ENCODE measurements at places on chromosomes 16 and 17. TPM values are rescaled to one million over a fixed set of nuclear protein-coding genes. Genes with fewer than 3 reads are reported as not detected.

DNA sequence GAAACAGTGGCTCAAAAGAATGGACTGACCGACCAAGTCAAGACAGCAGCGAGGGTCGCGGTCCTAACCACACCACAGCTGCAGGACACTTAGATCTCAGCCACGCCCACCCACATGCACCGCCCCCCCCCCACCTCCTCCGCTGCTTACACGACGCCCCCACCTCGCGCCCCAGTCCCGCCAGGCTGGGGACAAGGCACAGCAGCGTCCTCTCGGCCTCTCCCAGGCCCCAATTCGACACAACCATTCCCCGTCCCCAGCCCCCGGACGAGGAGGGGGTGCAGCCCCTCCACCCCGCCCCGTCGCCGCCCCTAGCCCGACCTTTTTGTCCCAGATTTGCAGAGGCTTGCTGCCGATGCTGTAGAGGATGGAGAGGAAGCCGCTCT lies 477 bp downstream of the CFAP20 start:
- DNase-seq = no peak

DNA sequence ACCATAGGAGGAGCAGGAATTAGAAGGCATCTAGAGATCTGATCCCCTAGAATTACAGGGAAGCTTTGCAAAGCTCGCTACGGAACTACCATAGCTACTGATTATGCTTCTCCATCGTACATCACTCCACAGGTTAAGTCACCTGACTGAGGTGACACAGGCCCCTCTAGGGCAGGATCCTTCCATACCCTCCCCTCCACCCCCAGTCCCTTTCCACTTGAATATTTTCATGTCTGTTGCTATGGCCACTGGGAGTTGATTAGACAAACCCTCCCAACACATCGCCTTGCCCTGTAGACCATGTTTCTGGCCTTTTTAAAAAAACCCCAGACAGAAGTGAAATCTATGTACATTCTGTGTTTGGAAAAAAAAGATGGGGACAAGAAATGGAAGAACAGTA lies 287.1 kb downstream of the SOX9 start:
- no peak for DNase-seq

GRCh38 chr16:1475552-1476114 lies 805 bp upstream of the CLCN7 start:
- no peak for DNase-seq

DNA sequence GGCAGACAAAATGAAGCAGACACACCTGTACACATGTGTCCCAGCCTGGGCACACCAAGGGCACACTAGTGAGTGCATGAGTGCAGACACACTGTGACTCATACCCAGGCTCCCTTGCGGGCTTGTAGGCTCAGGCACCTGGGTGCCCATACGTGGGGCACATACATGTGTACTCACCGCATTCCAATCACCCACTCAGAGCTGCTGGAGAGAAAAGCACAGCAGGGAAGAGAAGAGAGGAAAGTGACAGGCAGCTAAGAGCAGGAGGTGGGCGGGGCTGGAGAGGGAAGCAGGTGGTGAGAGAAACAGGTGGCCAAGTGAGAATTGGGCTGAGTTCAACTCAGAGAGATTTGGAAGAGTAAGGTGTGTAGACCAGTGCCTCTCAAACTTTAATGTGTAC lies 54.0 kb downstream of the TMEM132E start:
- no peak for DNase-seq

- no peak for DNase-seq
These were observed 3.1 kb downstream of the CD300C start for GRCh38 chr17:74542727-74543383.

DNA sequence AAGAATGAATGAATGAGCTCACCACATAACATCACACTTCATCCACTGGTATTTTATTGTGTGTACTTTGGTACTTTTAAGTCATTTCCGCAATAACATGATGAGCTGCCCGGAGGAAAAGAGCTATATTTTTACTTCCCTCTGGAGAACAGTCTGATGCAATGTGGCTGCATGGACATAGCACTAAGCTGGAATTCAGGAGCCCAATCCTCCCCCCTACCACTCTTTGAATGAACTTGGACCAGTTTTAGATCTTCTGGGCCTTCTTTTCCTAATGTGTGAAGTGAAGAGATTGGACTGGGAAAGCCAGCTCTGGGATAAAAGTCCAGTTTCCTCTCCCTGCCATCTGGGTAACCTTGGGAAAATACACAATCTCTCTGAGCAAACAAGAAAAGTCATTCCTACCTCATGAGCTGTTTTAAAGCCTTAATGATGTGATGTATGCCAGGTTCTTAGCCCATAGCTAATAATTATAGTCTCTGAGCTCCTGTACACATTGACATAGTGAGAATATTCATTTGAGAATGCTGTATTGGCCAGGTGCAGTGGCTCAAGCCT lies 79.3 kb downstream of the ABCC12 start:
- no peak for DNase-seq

DNA sequence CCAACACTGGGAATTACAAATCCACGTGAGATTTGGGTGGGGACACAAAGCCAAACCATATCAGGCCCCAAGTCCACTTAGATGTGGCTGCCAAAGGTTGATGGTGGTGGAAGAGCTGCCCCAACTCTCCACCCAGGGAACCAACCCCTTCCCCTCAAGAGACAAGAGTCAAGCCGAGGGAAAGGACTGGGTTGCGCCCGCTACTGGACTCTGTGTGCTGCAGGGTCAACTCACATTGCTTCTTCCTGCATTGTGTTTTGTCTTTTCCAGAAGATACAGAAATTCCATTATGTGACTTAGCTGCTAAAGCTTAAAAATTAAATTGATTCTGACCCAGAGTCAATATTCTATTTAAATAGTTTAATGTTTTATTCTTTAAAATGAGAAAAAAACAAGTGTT lies 58.5 kb downstream of the ADAMTS18 start:
- no peak for DNase-seq

DNA sequence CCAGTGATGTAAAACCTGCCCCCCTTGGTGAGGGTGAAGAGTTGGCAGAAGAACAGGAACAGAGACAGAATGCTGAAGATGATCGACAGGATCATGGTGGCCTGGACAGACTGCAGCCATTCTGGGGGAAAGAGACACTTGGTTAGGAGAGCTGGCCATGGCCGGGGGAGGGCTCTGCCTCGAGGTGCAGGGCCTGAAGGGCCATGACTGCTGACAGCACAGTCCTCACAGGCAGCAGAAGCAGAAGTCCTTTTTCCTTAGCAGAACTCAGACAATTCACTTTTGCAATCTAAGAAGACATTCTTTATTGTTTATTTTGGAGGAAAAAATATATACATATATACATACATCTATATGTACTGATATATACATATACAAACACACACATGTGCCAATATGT lies 25.6 kb downstream of the PMP22 start:
- DNase-seq = no peak

GRCh38 chr17:67180275-67180674 lies 64.7 kb downstream of the HELZ start:
- DNase-seq = no peak

GRCh38 chr17:40247926-40248495 lies 28.9 kb downstream of the WIPF2 start:
- no peak for DNase-seq

- no peak for DNase-seq
These were observed 16.1 kb downstream of the NAA60 start for GRCh38 chr16:3459401-3460090.

GRCh38 chr17:69525920-69526841 lies 111.7 kb downstream of the MAP2K6 start:
- no peak for DNase-seq

GRCh38 chr16:54488729-54489128 lies 202.1 kb upstream of the IRX3 start:
- DNase-seq = no peak

Gene RNF222
- 0.56 TPM for total RNA-seq

Gene CMC2
- 61.7 TPM for total RNA-seq

Gene SOST
- 55.4 TPM for total RNA-seq

Gene UNC45B
- not detected for total RNA-seq

Gene CSH1
- total RNA-seq = not detected

Gene UMOD
- total RNA-seq = not detected
